ENCODE measurements at places on chromosomes 5 and 9.

DNA sequence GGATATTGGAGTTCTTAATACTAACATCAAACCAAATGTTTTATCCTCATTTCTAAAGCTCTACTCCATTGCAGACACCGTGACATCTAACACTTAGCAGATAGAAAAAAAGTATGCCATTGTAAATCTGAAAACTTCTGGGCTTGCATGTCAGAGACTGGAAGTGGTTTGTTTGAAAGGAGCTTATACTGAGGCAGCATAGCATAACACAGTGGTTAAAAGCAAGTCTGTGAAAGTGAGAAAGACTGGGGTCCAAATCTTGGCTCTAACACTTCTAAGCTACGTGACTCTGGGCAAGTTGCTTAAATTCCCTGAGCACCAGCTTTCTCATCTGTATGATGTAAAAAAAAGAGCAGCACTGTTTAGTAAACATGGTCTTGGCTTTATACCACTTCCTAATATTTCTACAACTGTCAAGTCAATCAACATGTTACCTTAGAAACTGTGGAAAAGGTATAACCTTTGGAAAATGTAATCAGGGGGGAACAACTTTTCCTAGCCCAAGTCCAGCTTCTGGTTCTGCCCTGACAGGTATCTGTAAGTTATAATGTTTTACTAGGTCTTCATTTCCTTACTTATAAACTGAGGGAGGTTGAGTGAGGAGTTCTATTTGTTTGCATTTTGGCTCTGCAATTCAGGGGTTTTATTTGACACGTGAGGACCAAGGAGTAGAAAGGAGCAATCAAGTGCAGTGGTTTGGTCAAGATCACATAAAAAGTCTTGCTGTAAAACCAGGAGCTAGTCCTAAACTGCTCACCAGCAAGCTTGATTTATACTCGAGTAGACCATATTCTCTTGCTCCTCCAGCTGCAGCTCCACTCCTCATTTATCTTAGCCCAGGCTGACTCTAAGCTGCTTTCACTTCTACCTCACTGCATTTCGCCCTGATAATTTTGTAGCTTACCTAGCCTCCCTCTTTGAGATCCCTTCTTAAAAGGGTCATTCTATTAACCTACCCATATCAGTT, 541.0 kb downstream of the RAB3C start:
- H3K4me1 ChIP-seq = peaks cover 49% of the 10 kb centered on the region
- DNase-seq = no peak
- H3K36me3 ChIP-seq = no peaks in the 10 kb centered on the region
- H3K4me3 ChIP-seq = no peak overlapping the region
- no peaks in the 10 kb centered on the region for H3K27me3 ChIP-seq

- H3K4me1 ChIP-seq = no peaks in the 10 kb centered on the region
- H3K4me3 ChIP-seq = no peak overlapping the region
- no peak for DNase-seq
- no peak overlapping the region for H3K27ac ChIP-seq
- no peaks in the 10 kb centered on the region for H3K27me3 ChIP-seq
- no peaks in the 10 kb centered on the region for H3K36me3 ChIP-seq
Measured at GRCh38 chr5:141685591-141685990, 3.6 kb upstream of the ARAP3 start.

GRCh38 chr5:157993201-157993600, 134.3 kb upstream of the CLINT1 start:
- DNase-seq = no peak
- no peaks in the 10 kb centered on the region for H3K4me1 ChIP-seq
- H3K4me3 ChIP-seq = no peak overlapping the region

DNA sequence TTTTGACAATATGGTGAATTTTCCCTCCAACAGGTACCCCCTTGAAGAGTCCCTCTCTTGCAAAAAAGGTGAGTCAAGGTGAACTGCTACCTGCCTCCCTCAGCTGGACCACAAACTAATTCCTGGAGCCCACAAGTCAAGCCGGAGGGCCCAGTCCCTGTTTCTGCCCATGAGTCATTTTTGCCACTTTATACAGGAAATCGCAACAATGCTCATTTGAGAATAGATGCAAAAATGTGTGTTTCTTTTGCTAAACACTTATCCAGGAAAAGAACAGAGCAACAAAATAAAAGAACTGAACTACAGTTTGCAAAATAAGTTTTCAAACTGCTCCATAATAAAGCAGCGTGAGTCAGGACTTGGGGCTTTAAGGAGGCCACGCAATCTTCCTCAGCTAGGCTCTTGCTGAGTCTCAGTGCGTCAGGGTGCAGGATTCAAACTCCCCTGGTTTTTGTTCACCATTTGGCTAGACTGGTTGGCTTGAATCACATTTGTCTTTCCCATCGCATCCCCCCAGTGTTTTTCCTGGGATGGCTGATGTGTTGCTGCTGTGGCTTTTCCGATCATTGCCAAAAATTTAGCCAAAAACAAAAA, 102.7 kb downstream of the GOLPH3 start:
- no peak overlapping the region for H3K4me3 ChIP-seq
- peak; percentile 54 for DNase-seq
- H3K4me1 ChIP-seq = peaks cover 8% of the 10 kb centered on the region
- peaks cover 35% of the 10 kb centered on the region for H3K36me3 ChIP-seq

- H3K4me1 ChIP-seq = no peaks in the 10 kb centered on the region
- H3K36me3 ChIP-seq = no peaks in the 10 kb centered on the region
- H3K4me3 ChIP-seq = no peak overlapping the region
- DNase-seq = no peak
- H3K27ac ChIP-seq = no peak overlapping the region
- H3K27me3 ChIP-seq = no peaks in the 10 kb centered on the region
Measured at GRCh38 chr5:152439791-152440190, 34.7 kb upstream of the NMUR2 start.

DNA sequence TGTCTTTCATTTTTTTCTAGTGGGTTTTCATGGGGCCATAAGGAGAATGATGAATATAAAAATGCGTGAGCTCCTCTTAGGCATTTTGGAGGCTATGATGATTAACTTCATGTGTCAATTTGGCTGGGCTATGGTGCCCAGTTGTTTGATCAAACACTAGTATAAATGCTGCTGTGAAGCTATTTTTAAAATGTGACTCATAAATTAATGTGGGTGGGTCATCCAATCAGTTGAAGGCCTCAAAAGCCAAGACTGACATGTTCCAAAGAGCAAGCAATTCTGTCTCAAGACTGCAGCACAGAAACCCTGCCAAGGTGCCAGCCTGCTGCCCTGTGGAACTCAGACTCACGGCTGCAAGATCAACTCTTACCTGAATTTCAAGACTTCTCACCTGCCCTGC, 24.4 kb upstream of the ICE1 start:
- H3K4me3 ChIP-seq = no peak overlapping the region
- no peak for DNase-seq
- H3K4me1 ChIP-seq = no peaks in the 10 kb centered on the region

DNA sequence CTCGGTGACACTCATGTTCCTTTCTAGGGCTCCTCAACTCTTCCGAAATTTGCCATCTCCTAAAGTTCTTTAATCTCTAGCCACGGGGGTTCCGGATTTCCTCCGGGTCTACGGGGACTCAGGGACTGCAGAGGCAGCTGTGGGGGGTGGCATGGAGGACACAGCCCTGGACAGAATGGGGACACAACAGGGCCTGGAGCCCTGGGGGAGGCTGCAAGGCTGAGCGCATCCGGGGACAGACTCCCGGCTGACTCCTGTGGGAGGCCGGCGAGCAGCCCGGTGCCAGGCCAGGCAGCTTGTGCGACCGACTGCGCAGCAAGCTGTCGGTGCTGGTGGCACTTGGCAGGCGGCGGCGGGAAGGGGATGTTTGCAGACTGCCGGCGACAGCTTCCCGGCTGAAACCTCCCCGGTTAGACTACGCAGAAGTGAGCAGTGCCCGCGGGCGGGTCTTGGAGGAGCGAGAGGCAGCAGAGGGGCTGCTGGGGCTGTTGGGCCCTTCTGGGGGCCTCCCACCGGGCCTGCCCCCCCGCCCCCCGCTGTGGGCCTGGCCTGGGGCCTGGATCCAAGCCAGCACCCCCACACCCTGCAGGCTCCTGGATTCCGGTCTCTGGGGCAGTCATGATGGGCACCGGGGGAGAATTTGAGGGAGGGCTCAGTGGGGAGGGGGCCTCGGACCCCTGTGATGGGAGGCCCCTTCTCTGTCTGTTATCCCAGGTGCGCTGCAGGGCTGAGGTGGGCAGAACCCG, 28.7 kb upstream of the UBAC1 start:
- H3K36me3 ChIP-seq = no peaks in the 10 kb centered on the region
- no peak overlapping the region for H3K27ac ChIP-seq
- no peaks in the 10 kb centered on the region for H3K27me3 ChIP-seq
- no peak for DNase-seq
- no peak overlapping the region for H3K4me3 ChIP-seq

DNA sequence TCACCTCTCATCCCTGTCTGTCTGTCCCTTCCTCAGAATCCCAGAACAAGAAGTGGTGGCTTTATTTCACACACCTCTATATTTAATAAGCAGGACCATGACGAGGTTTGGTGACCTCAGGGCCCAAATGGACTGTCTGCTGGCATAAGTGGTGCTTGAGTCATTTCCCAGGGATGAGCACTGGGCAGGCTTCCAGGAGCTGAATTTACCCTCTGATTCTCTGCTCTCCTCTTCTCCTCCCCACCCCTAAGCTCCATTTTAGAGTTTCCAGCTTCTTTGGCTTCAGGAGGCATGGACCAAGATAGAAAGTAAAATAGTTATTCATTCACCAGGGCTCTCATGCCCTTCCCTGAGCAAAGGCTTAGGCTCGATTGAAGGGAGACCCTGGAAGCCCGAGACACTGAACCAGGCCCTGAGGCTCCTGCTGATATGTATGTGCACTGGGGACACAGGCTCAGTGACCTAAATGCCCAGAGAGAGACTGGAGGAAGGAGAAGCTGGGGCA, 69.1 kb downstream of the PPARGC1B start:
- peak; percentile 71 for DNase-seq
- no peaks in the 10 kb centered on the region for H3K27me3 ChIP-seq
- peak overlapping the region; percentile 87 for H3K27ac ChIP-seq
- no peak overlapping the region for H3K4me3 ChIP-seq
- H3K36me3 ChIP-seq = no peaks in the 10 kb centered on the region

GRCh38 chr9:98488571-98489312, 220.0 kb downstream of the GABBR2 start:
- DNase-seq = no peak
- no peaks in the 10 kb centered on the region for H3K36me3 ChIP-seq
- H3K27me3 ChIP-seq = no peaks in the 10 kb centered on the region
- no peaks in the 10 kb centered on the region for H3K4me1 ChIP-seq

GRCh38 chr9:16540743-16541613, 329.5 kb downstream of the BNC2 start:
- no peaks in the 10 kb centered on the region for H3K4me1 ChIP-seq
- H3K36me3 ChIP-seq = no peaks in the 10 kb centered on the region
- H3K27me3 ChIP-seq = no peaks in the 10 kb centered on the region
- no peak overlapping the region for H3K4me3 ChIP-seq
- no peak for DNase-seq
- no peak overlapping the region for H3K27ac ChIP-seq

- H3K4me1 ChIP-seq = no peaks in the 10 kb centered on the region
- peak within 1 kb of the TSS; percentile 72 for H3K4me3 ChIP-seq
- no peaks in the 10 kb centered on the region for H3K27me3 ChIP-seq
- peak within 1 kb of the TSS; percentile 95 for H3K27ac ChIP-seq
Measured at GRCh38 chr9:35828716-35829083, at the start of gene FAM221B. TSS of gene FAM221B (minus strand) at chr9:35828732. CDS start at chr9:35826161, 2,571 bp downstream.

DNA sequence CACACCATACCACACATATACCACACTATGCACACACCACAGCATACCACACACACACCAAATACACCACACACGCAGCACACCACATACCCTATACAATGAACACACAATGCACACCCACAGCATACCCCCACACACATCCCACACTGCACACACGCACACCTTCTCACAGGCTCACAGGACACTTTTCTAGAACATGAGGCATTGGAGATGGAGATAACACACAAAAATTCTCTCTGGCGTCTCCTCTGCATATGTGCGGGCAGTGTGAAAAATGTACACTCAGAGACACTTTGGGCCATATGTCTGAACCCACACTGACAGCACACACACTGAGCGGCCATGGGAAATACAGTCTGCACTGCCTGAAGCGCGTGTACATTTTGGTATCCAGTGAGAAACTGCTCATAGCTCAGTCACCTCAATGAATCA, 278.1 kb downstream of the GADD45G start:
- no peaks in the 10 kb centered on the region for H3K27me3 ChIP-seq
- H3K4me3 ChIP-seq = no peak overlapping the region
- peak; percentile 32 for DNase-seq

DNA sequence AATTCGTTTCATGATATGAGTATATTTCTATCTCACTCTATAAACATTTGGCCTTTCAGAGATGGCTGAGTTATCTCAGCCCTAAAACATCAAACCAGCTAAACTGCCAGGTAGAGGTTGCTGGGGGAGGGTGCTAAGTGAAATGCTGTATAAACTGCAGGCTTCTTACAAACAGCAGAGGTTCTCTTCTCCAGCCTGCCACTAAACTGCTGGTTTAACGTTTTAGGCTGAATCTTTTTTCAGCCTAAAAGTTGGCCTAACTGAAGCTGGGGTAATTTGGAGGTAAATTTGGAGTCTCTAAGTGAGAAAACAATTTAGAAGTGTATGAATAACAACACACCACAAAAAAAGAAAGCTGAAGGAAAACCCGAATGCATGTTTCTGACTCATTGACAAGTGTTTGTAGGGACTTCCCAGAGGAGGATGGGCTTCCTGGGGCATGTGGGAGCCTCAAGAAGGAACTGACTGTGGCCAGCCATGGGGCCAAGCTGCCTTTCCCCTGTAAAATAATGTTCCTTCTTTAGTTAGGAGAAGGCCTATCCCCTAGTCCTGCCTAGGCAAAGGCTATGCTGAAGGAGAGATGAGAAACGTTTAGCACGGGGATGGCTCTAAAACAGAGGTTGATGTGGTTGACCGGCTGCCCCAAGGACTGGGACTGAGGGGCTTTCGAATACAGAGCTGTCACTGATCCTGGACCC, 44.3 kb downstream of the SLC28A3 start:
- H3K27ac ChIP-seq = no peak overlapping the region
- no peak for DNase-seq
- no peak overlapping the region for H3K4me3 ChIP-seq
- H3K36me3 ChIP-seq = no peaks in the 10 kb centered on the region
- no peaks in the 10 kb centered on the region for H3K27me3 ChIP-seq

DNA sequence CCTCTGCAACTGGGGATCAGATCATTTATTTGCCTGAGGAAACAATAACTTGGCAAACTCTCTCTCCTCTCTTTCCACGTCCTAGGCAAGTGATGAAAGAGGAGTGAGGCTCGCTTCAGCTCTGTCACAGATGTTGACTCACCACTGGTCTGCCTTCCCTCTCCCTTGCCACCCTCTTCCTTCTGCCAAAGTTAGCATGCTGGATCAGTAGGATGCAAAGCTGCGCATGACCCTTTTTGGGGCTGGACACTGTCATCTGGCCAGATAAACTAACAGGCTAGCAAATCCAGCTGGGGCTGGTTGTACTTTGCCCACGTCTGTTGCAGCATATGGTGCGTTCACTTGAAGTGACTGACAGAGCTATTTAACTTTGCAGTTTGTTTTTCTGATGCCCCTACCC, 36.2 kb upstream of the SMARCA2 start:
- no peak for DNase-seq
- H3K36me3 ChIP-seq = no peaks in the 10 kb centered on the region
- no peaks in the 10 kb centered on the region for H3K4me1 ChIP-seq
- no peak overlapping the region for H3K27ac ChIP-seq
- no peaks in the 10 kb centered on the region for H3K27me3 ChIP-seq

Data from right atrium auricular region (tissue), 2 donors.